ENCODE measurements at places on chromosomes 7 and 10.

GRCh38 chr7:4663239-4664018 is 18.7 kb upstream of the FOXK1 start:
- no peak for DNase-seq

DNA sequence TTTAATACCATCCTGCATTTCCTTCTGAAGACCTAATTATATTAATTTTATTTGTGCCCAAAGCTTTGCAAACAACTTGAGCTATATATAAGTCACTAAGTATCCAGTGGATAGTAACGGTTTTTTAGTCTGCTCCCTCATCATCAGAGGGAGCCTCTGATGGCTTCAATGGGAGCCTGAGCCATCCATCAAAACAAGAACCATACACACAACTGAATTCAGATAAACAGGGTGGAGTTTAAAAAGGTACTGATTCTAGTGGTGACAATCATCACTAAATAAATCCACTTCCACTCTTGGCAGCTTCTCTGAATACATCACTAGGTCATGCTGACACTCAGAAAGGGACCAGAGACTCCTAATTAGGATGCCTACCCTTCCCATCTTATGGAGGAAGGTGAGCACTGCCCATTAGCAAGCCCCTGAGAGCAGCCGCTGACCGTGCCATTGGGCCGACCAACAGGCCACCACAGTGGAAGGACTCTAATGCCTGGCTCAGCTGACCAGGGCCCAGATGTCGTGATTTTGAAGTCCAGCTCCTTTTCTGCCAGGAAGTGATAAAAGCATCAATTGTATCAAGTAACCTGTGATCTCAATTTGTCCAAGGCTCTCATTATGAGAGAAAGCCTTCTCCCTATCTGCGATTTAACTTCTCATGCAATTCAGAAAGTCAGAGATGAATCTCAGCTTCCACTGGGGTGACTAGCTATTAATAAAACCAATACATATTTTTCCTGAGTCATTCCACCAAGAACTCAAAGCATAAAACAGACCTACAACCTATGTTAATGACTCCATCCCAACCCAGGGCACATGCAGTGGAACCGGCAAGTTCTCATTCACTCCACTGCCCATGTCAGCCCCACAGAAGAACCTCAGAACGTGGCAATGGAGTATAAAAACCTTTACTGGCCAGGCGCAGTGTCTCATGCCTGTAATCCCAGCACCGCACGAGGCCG is 13.1 kb downstream of the VOPP1 start:
- DNase-seq = no peak

GRCh38 chr10:80589726-80590373 is 52.1 kb downstream of the SH2D4B start:
- no peak for DNase-seq

DNA sequence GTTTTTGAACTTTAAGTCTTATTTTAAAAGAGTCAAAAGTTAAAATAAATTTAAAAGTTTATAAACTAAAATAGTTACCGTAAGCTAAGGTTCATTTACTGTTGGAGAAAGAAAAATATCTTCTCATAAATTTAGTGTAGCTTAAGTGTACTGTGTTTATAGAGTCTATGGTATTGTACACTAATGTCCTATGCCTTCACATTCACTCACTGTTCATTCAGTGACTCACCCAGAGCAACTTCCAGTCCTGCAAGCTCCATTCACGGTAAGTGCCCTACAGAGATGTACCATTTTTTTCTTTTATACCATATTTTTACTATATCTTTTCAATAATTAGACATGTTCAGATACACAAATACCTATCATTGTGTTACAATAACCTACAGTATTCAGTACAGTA is 97.6 kb downstream of the PTN start:
- no peak for DNase-seq

DNA sequence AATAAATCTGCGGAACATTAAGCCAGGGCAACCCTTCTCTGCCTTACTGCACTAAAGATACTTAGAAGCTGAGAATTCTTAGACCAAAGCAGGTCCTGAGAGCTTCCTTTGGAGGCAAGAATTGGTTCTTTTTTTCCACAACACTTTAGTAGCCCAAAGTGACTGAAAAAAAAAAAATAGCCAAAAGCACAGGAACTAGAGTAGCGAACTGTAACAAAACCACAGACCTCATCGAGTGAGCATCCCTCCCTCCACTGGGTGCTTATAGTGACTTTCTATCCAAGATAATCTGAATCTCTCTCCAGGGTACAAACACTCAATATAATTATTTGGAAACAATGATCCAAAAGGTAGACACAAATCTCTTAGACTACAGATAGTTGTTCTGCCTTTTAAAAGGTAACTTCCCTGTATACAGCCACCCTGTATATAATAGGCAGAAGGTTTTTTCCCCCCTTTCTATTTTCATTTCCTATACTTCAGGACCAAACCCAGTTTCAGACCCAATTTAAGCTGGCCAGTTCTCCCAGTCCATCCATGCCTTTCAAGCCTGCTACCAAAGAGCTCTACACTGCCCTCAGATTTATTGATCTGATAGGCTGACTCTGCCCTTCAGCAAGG is 31.6 kb upstream of the KCNIP2 start:
- no peak for DNase-seq
